Globus pallidus (tissue), 1 donor: ENCODE measurements at places on chromosomes 4 and X.

GRCh38 chr4:14850455-14851097 is 151.7 kb upstream of the CPEB2 start:
- DNase-seq, result no peak

DNA sequence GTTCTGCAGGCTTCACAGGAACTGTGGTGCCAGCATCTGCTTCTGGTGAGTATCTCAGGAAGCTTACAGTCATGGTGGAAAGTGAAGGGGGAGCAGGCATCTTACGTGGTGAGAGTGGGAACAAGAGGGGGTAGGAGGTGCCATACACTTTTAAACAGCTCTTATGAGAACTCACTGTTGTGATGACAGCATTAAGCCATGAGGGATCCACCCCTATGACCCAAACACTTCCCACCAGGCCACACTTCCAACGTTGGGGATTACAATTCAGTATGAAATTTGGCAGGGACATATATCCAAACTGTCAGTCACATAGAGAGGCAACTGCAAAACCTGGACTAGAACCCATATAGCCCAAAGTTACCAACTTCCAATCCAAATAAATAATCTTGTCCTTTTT is 43.1 kb upstream of the ZCCHC12 start:
- DNase-seq, result no peak

- DNase-seq, result peak; percentile 76
Observed at GRCh38 chrX:150547375-150548115, 20.9 kb upstream of the MTM1 start.

GRCh38 chrX:111169141-111169540 is 73.2 kb downstream of the PAK3 start:
- no peak for DNase-seq

- DNase-seq, result peak; percentile 74
Observed at GRCh38 chrX:13688958-13689740, at the start of gene RAB9A. Gene RAB9A, plus strand, starts transcription at chrX:13689128. Its CDS starts 19,619 bp downstream, at chrX:13708747.
